ENCODE measurements at places on chromosomes 12 and 14.

DNA sequence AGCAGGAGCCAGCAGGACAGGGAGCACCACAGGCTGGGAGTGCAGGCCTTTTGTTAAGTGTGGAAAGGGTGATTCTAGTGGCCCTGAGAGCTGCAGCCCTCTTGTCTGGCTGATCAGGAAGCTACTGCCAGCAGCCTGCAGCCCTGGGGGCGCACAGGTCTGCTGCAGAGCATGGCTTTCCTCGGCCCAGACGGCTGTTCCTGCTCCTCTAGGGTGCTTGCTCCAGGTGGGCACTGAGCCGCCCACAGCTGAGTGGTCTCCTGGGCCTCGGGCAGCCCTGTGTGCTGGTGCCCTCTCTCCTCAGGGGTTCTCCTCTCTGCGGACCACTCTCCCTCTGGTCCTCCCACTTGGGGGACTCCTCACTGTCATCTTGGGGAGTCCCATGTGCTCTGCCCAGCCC lies 18.9 kb downstream of the CCDC88C start:
- no peak for DNase-seq

DNA sequence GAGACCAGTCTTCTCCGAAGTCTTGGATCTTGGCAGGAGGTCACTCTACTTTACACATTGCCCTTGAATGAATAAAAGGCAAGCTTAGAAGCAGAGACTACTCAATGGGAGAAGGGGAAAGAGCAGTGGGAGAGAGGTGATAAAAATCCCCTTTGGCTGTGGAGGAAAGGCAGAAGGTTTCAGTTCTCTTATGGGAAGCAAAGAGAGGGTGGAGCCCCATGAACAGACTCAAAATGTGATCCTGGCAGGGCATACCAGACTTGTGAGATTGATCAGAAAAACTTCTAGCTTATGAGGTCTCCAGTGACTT lies 49.6 kb upstream of the HECTD1 start:
- DNase-seq = no peak

- DNase-seq = no peak
Observed at GRCh38 chr12:98530068-98530467, 14.7 kb downstream of the TMPO start.

GRCh38 chr12:109170324-109170723 lies 53.9 kb downstream of the ACACB start:
- no peak for DNase-seq

DNA sequence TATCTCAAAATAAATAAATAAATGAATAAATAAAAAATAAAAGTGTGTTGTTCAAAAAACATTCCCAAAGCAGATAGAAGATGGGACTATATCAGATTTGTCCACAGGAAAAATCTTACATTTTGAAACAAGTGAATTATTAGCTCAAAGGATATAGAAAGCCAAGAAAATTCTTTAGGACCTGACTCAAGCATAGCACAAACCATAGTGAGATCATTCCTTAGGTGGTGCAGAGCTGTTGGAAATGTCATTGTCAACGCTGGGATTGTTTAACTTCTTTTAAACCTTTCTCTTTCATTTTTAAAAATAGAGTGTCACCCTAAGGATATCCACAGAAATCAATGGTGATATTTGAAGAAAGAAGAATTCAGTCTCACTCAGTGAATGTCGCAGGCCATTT lies 43.5 kb downstream of the DRAM1 start:
- DNase-seq = no peak

DNA sequence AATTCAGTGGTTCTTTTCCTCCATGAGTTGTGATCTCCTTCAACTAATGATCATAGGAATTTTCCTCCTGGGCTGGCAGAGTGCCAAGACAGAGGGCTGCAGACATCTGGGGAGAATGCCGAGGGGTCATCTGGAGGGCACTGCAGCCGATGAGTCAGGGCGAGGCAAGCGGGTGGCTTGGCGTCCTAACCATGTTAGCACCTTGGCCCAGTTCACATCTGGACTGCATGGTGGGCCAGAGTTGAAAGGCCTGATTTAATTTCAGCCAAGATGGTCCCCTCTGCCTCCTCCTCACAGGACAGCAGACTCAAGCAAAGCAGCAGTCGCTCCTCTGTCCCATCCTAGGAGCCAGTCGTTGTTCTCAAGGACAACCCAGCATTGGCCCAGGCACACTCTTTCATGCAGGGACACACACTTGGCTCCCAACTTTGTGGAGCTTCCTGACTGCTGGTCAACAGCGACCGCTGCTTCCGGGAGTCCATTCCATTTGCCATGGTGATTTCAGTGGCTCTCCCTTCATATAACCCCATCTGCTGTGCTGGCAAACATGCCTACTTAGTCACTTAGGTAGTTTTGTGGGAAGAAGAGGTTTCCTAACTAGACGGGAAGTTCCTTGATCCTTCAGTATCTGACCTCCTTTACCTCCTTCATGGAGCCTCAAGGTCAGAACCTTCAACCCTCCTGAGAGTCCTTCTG lies 161.8 kb downstream of the TTC8 start:
- DNase-seq = no peak

- no peak for DNase-seq
Observed at GRCh38 chr12:70948236-70948975, 27.9 kb upstream of the PTPRR start.

DNA sequence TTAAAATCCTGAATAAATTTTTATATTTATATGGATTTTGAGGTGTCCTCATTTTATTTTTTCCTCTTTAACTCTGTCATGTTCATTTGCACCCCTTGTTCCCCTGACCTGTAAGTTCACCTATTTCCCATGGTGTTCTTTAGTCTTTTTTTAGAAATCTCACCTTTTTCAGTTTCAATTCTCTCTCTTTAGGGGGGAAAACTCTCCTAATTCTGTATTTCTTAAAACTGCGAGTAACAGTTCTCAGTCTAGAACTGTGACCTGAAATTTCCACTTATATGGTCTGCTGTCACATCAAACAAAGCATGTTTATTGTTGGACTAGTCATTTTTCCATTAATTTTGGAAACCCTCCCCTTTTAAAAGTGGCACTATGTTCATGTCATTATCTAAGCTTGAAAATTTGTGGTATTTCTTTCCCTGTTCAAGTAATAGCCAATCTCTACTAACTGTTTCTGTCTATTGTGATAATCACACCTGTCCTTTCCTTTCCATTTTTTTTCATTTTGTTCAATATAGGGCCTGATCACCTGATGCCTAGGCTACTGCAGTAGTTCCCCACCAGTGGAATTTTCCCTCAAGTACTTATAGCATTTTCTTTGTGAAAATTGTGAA lies 14.0 kb upstream of the FBXO33 start:
- no peak for DNase-seq

- peak; percentile 51 for DNase-seq
Observed at GRCh38 chr14:100609331-100609870, 22.2 kb upstream of the BEGAIN start.

DNA sequence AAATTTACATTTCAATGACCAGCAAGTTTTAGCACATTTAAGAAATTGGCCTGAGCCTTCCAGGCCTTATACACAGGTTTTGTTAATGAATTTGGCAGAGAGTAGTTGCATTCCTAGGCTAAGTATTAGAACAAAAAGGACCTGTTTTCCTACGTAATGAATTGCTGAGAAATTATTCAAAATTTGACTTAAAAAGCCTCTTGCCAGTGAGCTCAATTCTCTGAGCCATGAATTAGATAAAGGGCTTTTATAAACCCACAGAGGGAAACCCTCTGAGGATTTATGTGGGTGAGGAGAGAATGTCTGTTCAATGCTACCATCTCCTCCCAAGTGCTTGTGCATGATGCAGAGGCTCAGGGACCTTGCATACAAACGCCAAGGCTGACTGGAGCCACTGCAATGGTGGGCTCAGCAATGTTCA lies 94.5 kb upstream of the PELI2 start:
- no peak for DNase-seq

All from sciatic nerve (tissue), 2 donors.